ENCODE measurements at places on chromosomes 6 and 20.

- DNase-seq = no peak
These were observed 28.8 kb downstream of the SNAP25 start for GRCh38 chr20:10247440-10247839.

GRCh38 chr6:169862892-169863525 is 111.6 kb downstream of the ERMARD start:
- no peak for DNase-seq

DNA sequence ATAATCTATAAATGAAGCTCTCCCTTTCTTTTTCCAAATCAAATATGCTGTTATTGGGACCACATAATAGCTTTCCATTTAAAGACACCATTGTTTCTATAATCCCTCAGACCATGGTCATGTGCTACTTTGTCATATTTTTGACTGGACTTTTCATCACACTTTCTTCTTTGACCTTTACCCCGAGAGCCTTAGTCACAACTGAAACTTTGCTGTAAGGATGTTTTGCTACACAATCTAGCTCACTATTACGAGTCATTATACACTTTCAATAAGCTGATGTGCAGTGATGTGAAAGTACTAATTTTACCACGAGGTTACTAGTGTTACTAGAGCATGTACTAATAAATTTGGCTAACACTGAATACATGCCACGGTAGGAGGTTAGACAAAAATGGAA is 367.2 kb upstream of the RUNX2 start:
- DNase-seq = peak; percentile 56

- no peak for DNase-seq
These were observed 39.0 kb downstream of the B4GALT5 start for GRCh38 chr20:49674383-49675352.

- no peak for DNase-seq
These were observed 239.7 kb upstream of the SUPT3H start for GRCh38 chr6:45617441-45617840.

GRCh38 chr6:128432394-128432793 is 88.0 kb downstream of the PTPRK start:
- DNase-seq = no peak

DNA sequence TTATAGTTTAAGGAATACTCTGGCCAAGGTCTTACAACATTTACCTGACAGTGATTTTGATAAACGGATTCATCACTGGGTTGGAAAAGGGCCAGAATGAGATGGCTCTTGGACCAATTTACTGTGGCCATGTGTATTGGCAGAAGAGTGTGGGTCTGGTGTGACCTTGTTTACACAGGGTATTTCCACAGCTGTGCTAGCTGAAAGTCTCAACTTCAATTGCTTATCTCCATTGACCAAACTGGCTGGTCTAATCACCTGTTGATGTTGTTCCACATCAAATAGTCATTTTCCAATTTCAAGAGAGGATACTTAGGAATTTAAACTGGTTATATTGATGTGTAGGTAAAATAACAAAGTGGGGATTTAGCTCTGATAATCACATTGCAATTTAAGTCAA is 501.6 kb upstream of the MAP3K7 start:
- DNase-seq = no peak

GRCh38 chr6:161354276-161354840 is 80.5 kb upstream of the AGPAT4 start:
- DNase-seq = no peak

DNA sequence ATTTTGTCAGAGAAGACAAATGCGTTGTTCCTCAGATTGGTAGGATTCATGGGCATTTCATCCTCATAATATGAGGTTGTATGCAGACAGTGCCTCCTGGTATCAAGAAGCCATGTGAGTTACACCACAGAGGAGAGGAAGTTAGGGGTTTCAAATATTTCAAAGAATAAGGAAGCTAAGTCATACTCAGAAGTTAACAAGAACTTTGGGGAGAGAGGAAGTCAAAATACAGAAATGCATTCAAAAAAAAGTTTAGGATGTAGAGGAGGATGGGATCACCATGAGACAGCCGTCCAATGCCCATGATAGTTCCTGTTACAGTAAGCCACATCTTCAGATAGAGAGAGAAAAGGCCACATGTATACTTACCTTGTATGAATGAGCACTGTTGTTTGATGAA is 22.3 kb downstream of the HLA-DOB start:
- DNase-seq = peak; percentile 91

GRCh38 chr6:13058051-13058450 is 270.3 kb downstream of the TBC1D7 start:
- DNase-seq = no peak

DNA sequence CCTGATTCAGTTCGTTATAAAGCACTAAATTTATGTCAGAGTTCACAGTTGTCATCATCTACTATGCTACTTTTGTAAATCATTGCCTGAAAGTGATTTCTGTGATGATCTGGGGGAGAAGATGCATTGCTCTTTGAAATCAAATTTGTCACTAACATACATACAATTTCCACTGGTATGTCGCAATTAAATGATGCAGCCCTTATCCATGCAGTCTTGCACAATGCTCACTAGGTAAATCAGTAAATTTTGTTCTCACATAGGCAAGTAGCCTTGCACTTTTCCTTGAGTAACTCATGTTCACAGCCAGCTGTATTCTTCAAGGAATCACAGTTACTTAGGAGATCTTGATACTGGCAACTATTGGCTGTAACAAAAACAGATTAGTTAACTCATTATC is 20.8 kb downstream of the CRISP2 start:
- DNase-seq = no peak

- DNase-seq = no peak
These were observed 116.2 kb upstream of the PRL start for GRCh38 chr6:22412994-22413393.

- no peak for DNase-seq
These were observed 36.8 kb downstream of the MTHFD1L start for GRCh38 chr6:150902142-150902776.

GRCh38 chr6:41424370-41425058 is 89.1 kb downstream of the NCR2 start:
- DNase-seq = peak; percentile 86

DNA sequence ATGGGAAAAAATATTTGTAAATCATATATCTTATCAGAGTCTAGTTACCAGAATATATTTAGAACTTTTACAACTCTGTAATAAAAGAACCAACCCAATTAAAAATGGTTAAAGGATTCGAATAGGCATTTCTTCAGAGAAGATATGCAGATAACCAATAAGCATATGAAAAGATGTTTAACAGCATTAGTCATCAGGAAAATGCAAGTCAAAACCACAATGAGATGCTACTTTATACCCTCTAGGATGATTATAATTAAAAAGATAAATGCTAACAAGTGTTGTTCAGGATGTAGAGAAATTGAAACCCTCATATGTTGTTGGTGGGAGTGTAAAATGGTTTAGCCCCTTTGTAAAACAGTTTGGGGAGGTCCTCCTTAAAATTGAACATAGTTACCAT is 94.1 kb downstream of the LRRC1 start:
- no peak for DNase-seq

GRCh38 chr20:61440548-61441055 is 188.5 kb downstream of the CDH4 start:
- DNase-seq = no peak

DNA sequence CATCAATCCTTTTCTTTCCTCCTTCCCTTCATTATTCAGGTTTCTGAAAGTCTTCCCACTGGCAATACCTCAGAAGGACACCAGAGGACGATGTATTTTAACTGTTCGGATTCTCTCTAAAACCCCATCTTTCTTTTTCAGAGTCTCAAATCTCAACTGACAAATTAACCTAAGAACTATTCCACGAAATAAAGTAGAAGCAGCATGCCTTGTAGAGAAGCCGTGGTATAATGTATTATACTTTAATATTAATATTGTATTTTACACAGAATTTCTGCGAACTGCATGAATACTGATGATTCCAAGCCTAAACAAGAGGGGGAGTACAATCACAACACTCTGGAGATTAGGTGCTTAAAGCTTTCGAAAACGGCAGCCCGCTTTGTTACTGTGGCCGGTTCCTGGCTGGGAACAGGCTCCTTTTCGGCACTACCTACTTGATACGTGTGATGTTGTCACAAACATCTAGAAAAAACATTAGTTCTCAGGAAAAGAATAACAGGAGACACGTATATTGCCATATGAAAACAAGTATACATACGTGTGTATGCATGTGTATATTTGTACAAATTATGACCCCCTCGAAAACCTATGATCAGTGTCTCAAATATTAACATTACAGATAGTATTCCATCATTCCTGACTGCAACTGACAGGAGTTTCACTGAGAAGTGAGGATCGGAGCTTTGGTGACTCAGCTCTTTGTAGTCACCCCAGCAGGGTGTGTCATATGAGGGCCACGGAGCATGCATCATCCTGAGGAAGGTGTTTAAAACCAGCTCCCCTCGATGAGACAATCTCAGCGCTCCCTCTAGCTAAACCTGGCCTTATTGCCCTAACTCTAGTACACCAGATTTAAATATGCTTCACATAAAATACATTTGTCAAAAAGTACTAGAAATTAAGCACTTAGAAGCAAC is 319.7 kb upstream of the TCF21 start:
- peak; percentile 41 for DNase-seq

- DNase-seq = no peak
These were observed 10.1 kb downstream of the CRYBG1 start for GRCh38 chr6:106370639-106371038.

DNA sequence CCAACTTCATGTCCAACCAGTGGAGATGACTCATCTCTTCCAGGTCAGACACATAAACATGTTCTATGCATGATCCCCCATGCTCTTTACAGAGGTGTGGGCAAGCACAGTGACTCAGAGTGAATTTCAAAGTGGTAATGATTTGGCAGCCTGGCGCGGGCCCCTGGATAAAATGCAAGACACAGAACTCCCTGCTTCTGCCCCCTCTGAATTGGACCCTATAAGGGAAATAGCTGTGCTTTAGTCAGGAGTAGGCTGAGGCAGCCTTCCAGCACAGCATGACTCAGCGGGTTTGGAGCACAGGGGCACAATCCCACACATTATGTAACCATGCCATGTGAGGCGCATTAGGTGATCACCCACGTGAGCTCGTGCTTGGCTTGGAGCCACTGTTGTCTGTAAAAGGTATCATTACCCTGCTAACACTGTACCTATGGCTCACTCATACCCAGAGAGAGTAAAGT is 127.4 kb downstream of the C6orf118 start:
- DNase-seq = no peak

DNA sequence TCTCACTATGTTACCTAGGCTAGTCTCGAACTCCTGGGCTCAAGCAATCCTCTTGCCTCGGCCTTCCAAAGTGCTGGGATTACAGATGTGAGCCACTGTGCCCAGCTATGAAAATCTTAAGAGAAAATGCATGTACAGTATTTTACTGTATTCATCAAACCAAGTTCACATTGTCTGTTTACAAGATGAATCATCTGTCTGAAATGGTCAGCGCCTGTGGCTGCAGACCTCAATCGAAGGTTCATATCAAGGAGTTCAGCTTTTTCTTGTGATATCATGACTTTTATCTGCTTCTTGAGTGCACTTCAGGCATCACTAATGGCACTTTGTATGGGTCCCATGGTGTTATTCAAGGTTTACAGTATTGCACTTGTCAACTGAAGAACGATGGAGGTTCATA is 155.1 kb downstream of the SLC16A10 start:
- no peak for DNase-seq

- no peak for DNase-seq
These were observed 53.4 kb downstream of the HIVEP1 start for GRCh38 chr6:12065321-12066140.
